ENCODE measurements at places on chromosomes 12 and 14.

- DNase-seq: peak; percentile 77
These were observed 43.4 kb upstream of the CFAP54 start for GRCh38 chr12:96445691-96446583.

GRCh38 chr12:77995436-77996167 is 164.9 kb downstream of the NAV3 start:
- DNase-seq: no peak

- no peak for DNase-seq
These were observed 23.6 kb upstream of the UTP20 start for GRCh38 chr12:101256266-101256665.

- peak; percentile 88 for DNase-seq
These were observed 1.2 kb downstream of the WNT5B start for GRCh38 chr12:1630133-1630826.

- peak; percentile 79 for DNase-seq
These were observed 116.4 kb upstream of the ATF1 start for GRCh38 chr12:50647479-50647878.

GRCh38 chr12:4736091-4736490 is 15.9 kb downstream of the GALNT8 start:
- DNase-seq: peak; percentile 51

- DNase-seq: no peak
These were observed 95.4 kb upstream of the SLCO1C1 start for GRCh38 chr12:20599757-20600156.

DNA sequence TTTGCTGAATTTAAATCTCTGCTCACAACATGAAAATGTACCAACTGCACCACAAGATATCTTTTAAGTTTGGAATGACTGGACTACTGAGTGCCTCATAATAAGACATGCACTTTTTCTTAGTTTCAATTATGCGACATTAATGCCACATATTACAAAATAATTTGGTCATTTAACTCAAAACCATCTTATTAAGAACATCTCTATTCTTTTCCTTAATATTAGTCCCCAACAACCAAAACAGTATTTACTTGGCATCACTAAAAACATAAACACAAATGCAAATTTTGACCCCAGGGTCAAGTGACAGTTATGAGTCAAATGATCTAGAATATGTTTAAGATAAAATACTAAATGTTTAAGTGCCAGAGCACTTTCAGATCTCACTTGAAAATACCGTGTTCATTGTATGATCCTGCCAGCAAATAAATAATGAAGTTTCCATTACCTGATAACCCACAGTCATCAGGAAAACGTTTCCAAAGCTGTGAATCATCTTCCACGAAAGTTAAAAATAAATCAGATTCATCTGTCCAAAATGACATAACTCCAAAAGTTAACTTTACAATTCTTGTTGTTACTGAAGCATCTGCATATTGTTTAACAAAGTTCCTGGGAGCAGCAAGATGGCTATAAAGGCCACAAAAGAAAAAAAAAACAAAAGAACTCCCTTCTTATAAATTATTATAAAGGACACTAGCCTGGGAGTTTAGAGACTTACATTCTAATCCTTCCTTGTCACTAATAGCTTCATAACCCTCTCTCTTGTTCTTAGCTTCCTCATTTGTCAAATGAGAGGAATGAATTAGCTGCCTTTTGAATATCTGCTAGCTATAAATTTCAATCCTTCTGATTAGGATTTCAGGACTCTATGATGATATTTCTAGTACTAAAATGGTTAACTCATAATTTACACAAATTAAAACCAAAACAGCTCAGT is 30.5 kb upstream of the AP4S1 start:
- no peak for DNase-seq

GRCh38 chr12:42742716-42743115 is 153.2 kb upstream of the PRICKLE1 start:
- no peak for DNase-seq

- no peak for DNase-seq
These were observed 24.4 kb upstream of the E2F7 start for GRCh38 chr12:77089686-77090220.

GRCh38 chr12:26369588-26369987 is 174.2 kb downstream of the SSPN start:
- peak; percentile 85 for DNase-seq

DNA sequence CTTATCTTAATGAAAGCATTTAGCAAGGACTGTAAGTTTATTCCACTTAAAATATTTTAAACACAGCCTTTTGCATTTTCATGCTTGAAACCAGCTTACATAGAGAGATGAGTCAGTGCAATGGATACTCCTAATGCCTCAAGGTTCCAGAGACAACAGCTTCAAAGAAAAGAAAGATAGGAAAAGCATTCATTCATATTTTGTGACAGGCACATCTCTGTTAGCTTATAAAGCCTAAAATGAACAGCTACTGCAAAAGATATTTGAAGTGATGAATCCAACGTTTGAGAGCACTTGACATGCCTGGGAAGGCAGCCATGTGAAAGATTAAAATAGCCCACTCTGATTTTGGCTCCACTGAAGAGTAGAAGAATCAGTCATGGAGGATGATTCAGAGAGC is 814.5 kb downstream of the RPS29 start:
- no peak for DNase-seq

DNA sequence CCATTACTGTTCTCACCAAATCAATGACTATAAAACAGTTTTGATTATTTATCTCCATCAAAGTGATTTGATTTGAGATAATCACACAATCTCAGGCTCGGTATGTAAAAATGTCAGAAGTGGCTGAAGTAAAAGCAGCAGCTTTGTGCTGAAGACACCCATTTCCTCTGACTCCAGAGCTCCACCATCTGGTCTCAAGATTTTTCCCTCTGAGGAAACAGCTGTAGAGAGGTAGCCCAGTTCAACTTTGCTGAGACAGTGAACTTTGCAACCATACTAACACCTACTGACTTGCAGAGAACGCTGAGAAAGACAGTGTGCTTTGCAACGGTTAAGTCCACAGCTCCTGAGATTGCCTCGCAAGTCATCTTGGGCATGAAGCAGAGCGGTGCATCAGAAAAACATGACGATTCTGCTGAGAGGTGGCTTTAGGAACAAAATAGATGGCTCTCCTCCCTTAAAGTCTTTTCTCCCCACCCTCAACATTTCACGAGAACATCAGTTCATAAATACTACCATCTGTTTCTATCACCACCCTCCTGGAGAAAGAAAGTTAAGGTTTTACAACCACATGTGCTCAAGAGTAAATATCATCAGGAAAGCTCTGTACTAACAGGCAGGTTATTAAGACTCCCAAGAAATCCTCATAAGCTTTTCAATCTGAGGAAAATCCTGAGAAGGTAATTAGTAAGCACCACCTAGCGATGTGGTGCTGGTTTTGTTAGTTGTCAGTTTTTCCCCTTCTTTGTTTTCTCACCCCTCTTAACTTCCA is 34.8 kb downstream of the HIGD1C start:
- peak; percentile 80 for DNase-seq

DNA sequence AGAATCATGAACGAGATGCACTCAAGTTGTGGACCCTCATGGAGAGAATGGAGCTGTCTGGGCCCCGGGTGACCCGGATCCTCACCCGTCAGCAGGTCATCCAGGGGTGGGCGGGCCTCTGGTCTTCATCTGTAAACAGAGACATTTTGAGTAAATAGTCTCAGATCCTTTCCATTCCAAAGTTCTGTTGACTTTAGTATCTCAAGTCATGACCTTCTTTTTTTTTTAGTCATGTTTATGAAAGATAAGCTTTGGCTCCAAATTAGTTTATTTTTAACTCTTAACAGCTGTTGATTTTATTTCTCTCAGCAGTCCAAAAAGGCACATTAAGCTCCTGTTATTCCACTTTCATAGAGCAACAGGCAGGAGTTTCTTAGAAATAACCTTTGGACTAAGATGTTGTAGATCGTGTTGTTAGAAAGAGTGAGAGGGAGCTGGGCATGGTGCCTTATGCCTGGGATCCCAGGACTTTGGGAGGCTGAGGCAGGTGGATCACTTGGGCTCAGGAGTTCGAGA is 48.9 kb upstream of the AMN start:
- no peak for DNase-seq

DNA sequence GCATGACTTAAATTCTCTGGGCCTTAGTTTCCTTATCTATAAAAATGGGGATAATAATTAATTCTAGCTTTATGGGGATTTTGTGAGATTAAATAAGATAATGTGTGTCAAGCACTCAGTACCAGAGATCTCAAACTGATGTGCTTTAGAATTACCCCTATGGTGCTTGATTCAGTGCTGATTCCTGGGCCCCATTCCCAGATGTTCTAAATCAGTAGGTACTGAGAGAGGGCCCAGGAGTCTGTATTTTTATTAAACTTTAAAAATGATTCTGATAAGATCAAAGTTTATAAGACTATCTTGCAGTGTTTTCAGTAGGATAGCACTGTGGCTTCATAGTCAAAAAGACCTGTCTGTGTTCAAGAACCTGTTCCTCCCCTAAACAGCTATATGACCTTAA is 89.1 kb upstream of the RIC8B start:
- DNase-seq: no peak

DNA sequence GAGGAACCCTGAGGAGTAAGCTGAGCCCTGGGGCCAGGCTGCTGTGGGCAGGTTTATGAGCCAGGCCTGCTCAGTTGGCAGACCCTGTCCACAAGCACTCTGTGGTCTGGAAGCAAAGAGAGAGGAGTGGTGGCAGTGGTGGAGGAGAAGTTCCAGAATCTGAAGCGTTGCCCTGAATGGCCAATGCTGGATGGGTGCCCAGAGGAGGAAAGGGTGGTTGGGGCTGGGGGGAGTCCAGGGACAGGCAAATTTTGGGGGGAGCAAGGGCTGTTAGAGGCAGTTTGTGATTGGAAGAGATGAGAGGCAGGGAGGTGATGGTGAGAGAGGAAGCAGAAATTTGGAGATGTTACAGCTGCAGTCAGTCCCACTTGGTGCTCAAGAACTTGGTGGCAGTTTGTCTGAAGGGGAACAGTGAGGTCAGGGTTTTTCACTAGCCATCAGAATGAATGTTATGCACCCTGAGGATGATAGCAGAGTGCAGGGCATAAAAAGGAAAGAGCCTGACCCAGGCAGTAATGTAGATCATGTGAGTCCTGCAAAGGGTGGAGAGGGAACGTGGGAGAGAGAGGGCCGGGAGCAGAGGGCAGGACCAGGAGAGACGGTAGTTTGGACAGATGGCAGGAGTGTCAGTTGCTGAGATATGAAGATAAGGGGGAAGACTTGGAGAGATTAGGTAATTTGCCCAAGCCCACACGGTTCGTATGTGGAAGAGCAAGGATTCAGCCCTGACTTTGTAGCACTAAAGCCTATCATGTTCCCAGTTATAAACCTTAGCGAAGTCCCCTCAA is 51.2 kb downstream of the GALNT8 start:
- no peak for DNase-seq

- DNase-seq: peak; percentile 72
These were observed 9.7 kb downstream of the TPH2 start for GRCh38 chr12:71948390-71948789.

GRCh38 chr12:117679776-117680175 is 289.0 kb downstream of the KSR2 start:
- no peak for DNase-seq

- peak; percentile 99 for DNase-seq
These were observed at the start of gene PPM1H for GRCh38 chr12:62934799-62935674. Gene PPM1H (minus strand): TSS chr12:62935150. CDS start chr12:62934736, 414 bp downstream.

DNA sequence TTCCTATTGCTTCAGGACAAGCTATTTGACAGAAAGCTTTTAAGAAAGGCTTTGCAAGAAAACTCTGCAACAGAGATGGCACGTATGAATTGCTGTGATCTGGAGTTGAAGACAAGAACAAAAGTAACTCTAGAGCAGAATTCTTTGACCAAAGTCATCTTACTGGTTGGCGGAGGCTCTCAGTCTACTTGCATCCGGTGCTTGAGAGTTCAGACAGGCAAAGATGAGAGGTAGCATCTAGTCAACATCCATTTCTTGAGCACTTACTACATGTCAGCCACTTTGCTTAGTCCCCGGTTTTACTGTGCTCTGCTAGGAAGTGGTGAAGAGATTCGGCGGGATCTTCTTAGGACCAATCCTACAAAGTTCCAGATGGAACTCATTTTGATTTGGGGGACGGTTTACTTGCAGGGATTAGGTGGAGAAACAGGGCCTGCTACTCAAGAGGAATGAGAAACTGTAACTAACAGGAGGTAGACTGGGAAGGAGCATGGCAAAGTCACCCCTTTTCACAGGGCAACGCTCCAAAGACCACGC is 404 bp upstream of the CCDC91 start:
- DNase-seq: no peak

DNA sequence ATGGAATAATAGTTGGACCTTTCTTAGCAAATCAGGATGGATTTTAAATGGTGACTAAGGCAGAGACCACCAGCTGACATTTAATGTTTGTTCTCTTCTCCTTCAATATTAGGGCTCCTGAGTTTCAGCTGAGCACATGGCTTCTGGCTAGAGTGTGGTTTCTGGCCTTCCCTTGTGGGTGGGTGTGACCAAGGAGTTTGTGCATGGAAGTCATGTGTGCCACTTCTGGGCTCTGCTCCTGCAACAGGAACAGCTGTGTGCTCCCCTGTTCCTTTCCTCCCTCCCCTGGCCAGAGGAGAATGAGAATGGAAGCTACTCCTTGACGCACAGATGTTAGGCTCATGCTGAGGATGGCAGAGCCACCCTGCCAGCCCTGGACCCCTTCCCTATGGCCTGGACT is 44.2 kb downstream of the CCDC175 start:
- no peak for DNase-seq

DNA sequence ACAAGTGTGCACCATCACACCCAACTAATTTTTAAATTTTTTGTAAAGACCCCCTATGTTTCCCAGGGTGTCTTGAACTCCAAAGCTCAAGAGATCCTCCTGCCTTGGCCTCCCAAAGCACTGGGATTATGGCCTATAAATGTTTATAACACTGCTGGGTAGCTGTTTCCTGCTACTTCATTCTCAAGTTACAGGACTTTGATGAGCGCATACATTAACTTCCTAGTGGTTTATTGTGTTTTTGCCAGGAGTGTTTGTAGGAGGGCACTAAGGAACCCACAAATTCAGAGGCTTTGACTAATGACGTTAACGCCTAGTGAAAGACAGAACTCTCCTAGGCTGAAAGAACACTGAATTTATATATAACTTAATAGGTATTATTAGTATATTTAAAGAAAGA is 15.2 kb upstream of the NAA30 start:
- no peak for DNase-seq

DNA sequence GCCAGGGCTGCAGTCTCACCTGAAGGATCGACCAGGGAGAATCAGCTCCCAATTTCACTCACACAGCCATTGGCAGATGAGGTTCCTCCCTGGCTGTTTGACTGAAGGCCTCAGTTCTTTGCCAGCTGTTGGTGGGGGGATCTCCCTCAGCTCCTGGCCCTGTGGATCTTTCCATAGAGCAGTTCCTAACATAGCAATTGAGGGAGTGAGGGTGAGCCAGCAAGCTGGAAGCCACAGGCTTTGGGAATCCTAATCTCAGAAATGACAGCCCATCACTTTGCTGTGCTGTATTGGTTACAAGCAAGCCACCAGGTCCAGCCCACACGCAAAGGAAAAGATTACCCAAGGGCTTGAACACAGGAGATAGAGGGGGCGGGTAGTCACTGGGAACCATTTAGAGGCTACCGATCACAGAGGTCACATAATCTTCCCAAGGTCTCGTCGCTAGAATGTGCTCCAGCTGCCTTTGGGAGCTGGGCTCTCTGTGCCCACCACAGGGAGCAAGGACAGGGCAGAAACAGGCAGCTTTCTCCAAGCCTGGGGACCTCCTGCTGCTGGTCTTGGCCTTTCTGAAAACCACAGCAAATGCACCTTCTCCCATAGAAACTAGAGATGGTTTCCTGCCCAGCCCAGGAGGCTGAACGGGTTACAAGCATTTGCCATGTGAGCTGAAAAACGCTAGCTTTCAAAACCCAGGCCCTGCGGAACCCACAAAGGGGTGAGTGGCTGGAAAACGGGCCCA is 4.6 kb upstream of the OTUB2 start:
- DNase-seq: no peak

All from islet precursor cell (in vitro differentiated cells).